CD4-positive, alpha-beta T cell treated with Interleukin-6 at 100 ng/mL for 8 hours (primary cell): ENCODE measurements at places on chromosomes 4 and X.

DNA sequence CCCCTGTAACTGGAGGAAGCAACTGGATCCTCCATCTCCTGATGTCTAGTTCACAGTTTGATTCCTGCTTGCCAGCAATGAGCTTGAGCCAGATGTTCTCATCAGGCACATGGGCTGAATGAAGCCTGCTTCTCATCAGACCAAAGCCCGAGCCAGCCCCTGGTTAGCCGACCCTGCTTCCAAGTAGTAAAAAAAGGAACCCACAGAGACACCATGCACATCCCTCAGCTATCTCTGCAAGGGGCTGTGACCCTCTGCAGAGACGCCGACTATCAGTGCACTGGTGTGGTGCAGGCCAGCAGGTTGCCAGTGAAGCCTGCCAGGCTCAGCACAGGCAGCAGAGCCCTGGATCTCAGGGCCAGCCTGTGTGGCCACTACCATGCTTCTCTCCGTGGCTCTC, 2.8 kb downstream of the DCTD start:
- no peak for DNase-seq

DNA sequence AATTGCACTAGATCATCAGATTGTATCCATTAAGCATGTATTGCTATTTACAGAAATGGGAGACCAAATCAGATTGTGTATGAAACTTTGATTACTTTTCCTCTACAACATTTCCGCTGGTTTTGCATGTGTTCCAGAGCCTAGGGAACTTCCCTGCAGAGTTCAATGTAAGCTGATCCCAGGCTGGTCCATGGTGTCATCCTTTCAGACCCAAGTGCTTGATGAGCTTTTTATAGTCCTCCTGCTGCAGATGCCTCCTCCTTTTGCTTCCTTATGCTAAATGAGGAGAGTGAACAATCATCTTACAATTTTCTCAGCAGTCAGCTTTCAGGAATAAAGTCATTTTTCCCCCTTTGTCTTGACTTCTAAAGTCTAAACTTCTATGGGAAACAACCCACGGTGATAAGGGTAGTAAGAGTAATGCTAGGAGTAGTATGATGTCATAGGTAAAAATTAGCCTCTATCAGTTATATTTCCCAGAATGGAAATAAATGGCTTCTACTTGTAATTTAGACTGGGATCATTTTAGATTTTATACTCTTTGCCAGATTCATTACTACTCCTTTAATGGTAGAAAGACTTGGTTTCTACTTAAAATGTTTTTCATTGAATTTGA, 55.1 kb upstream of the SLC4A4 start:
- DNase-seq: no peak

DNA sequence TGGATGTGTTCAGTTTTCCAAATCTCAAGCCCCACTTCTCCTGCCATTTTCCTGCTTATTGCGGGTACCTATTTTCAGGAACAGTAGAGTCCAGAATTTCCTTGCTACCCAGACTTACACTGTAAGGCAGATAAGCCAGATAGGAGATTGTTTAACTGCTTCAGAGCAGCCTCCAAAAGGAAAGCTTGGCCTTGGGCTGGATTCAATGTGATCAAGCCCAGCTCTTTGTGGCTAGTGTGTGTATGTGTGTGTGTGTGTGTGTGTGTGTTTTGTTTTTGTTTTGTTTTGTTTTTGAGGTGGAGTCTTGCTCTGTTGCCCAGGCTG, 34.0 kb downstream of the RNF175 start:
- DNase-seq: no peak

DNA sequence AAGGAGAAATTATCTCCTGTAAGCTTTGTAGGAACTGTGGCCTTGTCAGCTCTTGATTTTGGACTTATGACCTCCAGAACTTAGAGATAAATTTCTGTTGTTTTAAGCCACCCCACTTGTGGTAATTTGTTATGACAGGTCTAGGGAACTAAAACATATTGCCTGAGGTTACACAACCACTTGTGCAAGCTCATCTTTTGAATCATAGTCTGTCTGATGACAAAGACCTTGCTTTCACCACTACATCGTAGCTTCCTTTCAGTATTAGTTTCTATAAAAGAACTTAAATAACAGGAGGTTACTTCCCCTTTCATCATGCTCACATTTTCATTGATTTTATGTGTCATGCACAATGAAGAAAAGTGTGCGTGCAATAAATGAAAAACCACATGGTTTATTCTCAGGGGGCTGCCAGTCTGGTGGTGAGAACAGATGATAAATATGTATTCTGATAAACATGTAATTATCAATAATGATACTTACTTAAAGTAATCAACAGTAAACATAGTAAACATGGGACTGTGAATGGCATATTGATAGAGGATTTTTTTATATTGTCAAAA, 690.0 kb upstream of the HS3ST1 start:
- no peak for DNase-seq

GRCh38 chr4:184420402-184420801, 53.9 kb downstream of the IRF2 start:
- DNase-seq: no peak

GRCh38 chr4:2963966-2964471, 648 bp downstream of the GRK4 start:
- no peak for DNase-seq
